ENCODE measurements at places on chromosomes 6 and 20. TPM values are rescaled to one million over a fixed set of nuclear protein-coding genes. Genes with fewer than 3 reads are reported as not detected.

Gene RNF182
- total RNA-seq = 2.5 TPM

Gene PEX7
- 5.6 TPM for total RNA-seq

Gene PRSS16
- 2.7 TPM for total RNA-seq

Gene UBD
- 0.49 TPM for total RNA-seq

Gene BTNL2
- not detected for total RNA-seq

Gene ARFGEF2
- 14.0 TPM for total RNA-seq

Gene SLC4A11
- 7.8 TPM for total RNA-seq

Gene ZNF831
- total RNA-seq = not detected

Gene MUC21
- total RNA-seq = not detected

Gene CYP21A2
- not detected for total RNA-seq

Gene NECAB3
- total RNA-seq = 13.8 TPM

Gene LRRC73
- total RNA-seq = 1.4 TPM

Gene TFEB
- 4.9 TPM for total RNA-seq

Gene GNAS-AS1
- total RNA-seq = not detected

Gene CAGE1
- total RNA-seq = 0.10 TPM

Gene TREML2
- total RNA-seq = not detected

Gene CSNK2A1
- total RNA-seq = 159 TPM

Gene SPINT4
- not detected for total RNA-seq

Gene ERVFRD-1
- not detected for total RNA-seq

Gene DEFB124
- total RNA-seq = not detected

Gene KCNB1
- 0.51 TPM for total RNA-seq

Gene TFAP2A
- total RNA-seq = 16.4 TPM

Gene KIF25
- total RNA-seq = not detected
